ENCODE measurements at places on chromosomes 5 and 9.

DNA sequence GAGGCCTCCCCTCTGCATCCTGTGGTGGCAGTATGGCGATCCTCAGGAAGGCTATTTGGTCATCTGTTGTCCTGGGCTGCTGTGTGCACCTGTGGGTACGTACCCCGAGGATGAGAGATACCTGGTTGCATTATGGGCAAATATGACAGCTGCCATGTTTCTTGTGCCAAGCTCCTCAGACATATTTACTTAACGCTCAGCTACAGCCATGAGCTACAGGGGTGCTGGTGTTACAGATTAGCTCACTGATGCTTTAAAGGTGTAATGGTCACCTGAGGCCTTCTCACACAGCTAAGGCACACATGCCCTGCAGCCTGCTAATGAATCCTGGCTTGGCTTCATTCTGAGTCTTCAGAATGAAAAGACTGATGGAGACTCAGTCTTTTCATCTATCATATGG is 12.0 kb downstream of the NDST1 start:
- no peak for DNase-seq

DNA sequence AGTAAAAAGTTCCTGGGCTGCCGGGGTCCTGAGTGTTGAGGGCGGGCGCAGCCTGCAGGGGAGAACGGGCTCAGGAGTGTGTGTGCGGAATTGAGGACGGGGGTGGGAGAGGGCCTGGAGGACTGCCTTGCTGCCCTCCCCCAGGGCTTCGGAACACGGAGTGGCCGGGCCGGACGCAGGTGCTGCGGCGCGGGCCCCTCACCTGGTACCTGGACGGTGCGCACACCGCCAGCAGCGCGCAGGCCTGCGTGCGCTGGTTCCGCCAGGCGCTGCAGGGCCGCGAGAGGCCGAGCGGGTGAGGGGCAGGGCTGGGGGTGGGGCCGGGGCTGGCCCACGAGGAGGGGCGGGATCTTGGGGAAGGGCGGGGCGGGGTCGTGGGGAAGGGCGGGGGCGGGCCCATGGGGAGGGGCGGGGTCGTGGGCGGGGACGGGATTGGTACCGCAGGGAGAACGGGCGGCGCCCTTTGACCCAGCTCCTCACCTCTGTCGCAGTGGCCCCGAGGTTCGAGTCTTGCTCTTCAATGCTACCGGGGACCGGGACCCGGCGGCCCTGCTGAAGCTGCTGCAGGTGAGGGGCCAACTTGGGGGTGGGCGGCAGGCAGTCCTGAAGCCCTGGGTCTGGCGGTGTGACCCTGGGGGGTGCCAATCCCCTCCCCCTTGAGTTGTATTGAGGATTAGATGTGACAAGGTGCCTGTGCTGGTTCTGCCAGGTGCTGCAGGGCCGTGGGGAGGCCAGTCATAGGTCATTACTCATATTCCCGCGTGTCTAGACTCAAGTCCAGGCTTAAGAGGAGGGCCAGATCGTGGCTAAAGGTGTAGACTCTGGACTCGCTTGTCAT is 7.1 kb downstream of the FPGS start:
- DNase-seq = no peak

- DNase-seq = no peak
These were observed 280.4 kb downstream of the TMEM167A start for GRCh38 chr5:82796643-82797416.

DNA sequence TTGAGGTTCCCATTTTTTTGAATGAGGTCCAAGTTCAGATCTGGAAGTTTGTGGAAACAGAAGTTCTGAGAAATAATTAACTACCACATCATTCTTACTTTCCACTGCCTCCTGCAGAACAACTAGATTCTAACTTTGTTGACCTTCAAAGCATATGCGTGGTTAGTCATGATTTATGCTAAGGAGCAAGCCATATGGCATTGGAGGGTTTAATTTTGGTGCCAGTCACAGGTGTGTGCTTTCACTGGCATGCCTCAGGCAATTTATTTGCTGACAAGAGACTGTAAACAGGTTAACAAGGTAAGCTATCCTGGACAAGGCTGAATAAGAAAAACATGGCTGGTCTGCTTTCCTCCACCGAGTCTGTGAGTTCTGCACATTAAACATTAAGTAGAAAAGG is 31.5 kb downstream of the HMHB1 start:
- no peak for DNase-seq

DNA sequence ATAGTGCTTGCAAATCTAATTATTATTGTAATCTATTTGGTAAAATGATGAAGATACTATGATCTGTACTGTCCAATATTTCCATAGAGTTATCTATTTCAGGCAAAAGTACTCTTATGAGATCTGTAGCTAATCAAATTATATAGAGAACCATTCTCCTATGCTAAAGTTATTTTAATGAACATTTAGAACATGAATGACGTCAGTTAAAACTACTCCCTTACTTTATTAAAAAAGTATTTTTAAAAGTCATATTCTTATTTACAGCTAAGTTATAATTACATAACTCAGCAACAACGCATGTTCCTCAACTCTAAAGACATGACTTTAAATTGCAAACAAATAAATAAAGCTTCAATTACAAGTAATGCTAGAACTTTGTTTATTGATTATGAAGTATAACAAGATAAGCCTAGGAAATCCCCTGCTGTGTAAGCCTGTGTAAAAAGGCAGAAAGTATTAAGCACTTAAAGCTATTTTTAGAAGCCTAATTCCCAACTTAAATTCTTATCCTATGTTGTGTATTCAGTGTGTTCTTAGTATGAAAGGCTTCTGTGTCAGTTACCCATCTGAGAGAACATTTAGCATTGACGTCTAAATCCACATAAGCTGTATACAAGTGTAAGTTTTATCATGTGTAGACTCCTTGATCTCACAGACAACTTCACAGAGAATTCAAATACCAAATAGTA is 285.7 kb downstream of the HCN1 start:
- DNase-seq = no peak
